ENCODE measurements at places on chromosomes 11 and 22.
A peak's percentile ranks its signal among the peaks of the same experiment; 100 is the strongest.

DNA sequence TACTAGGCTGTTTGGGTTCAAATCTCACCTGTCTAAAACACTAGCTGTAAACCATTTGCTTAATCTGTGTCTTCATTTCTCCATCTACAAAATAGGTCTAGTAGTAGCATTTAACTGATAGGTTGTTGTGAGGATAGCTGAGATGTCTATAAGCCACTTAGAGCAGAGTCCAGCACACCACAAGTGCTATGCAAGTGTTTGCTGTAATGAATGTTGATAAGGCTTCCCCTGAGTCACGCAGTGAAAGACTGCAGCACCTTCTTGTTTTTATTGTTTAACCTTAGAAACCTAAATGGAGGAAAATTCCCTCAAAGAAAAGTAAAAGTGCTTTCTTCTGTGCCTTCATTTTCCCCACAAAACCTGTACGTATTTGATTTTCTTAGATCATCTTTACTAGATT, 23.1 kb upstream of the LDHA start:
- no peak overlapping the region for H3K4me3 ChIP-seq
- no peaks in the 10 kb centered on the region for H3K4me1 ChIP-seq
- H3K27me3 ChIP-seq, result no peaks in the 10 kb centered on the region
- H3K36me3 ChIP-seq, result peaks cover 26% of the 10 kb centered on the region

DNA sequence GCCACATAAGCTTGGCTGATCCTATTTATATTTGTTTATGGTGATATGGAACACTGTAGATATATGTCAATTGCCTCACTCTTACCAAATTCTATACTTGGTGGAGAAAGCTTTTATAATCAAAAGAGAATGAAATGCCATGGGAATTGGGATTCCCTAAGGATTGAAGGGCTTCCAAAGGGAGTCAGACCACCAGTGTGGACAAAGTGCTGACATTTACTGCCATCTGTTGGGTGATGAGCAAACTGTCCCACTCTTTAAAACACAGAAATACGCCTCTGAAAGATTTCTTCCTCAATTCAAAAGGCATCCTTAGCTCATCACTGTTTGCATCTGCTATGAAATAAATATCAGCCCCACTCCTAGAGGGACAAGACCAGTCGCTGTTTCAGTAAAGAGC, 7.1 kb downstream of the SLC1A2 start:
- H3K4me1 ChIP-seq, result no peaks in the 10 kb centered on the region
- DNase-seq, result no peak

- H3K36me3 ChIP-seq, result no peaks in the 10 kb centered on the region
- no peaks in the 10 kb centered on the region for H3K4me1 ChIP-seq
- peak overlapping the region; percentile 71 for H3K4me3 ChIP-seq
- no peaks in the 10 kb centered on the region for H3K27me3 ChIP-seq
- no peak for DNase-seq
Observed at GRCh38 chr11:17014833-17015626, 816 bp upstream of the PLEKHA7 start.

GRCh38 chr11:18295316-18295715, 26.6 kb downstream of the HPS5 start:
- DNase-seq, result no peak
- H3K27me3 ChIP-seq, result no peaks in the 10 kb centered on the region
- peaks cover 99% of the 10 kb centered on the region for H3K36me3 ChIP-seq
- no peaks in the 10 kb centered on the region for H3K4me1 ChIP-seq

DNA sequence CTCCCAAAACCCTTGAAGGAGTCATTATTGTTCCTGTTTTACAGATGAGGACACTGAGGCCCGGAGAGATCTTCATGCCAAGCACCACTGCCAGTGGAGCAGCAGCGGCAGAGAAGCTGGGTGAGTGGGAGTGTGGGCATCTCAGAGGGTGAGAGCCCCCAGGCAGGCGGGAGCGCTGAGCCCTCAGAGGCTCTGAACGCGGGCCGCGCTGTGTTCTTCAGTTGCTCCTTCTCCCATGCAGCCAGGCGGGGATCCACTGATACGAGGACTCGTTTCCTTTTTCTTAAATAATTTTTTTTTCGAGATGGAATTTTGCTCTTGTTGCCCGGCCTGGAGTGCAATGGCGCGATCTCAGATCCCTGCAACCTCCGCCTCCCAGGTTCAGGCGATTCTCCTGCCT, 47.0 kb downstream of the TPBGL start:
- no peaks in the 10 kb centered on the region for H3K4me1 ChIP-seq
- no peak for DNase-seq
- peaks cover 74% of the 10 kb centered on the region for H3K36me3 ChIP-seq
- no peak overlapping the region for H3K4me3 ChIP-seq
- no peak overlapping the region for H3K27ac ChIP-seq
- no peaks in the 10 kb centered on the region for H3K27me3 ChIP-seq

- H3K27me3 ChIP-seq, result no peaks in the 10 kb centered on the region
- no peak overlapping the region for H3K4me3 ChIP-seq
- no peak overlapping the region for H3K27ac ChIP-seq
- no peak for DNase-seq
Observed at GRCh38 chr11:129273944-129274711, 82.0 kb upstream of the ARHGAP32 start.

GRCh38 chr22:43094085-43094484, 4.9 kb upstream of the TTLL1 start:
- H3K4me1 ChIP-seq, result peaks cover 9% of the 10 kb centered on the region
- H3K27ac ChIP-seq, result no peak overlapping the region
- H3K4me3 ChIP-seq, result no peak overlapping the region

- H3K27ac ChIP-seq, result no peak overlapping the region
- no peak overlapping the region for H3K4me3 ChIP-seq
- no peaks in the 10 kb centered on the region for H3K36me3 ChIP-seq
Observed at GRCh38 chr22:44692662-44693007, 9.4 kb upstream of the PRR5 start.

DNA sequence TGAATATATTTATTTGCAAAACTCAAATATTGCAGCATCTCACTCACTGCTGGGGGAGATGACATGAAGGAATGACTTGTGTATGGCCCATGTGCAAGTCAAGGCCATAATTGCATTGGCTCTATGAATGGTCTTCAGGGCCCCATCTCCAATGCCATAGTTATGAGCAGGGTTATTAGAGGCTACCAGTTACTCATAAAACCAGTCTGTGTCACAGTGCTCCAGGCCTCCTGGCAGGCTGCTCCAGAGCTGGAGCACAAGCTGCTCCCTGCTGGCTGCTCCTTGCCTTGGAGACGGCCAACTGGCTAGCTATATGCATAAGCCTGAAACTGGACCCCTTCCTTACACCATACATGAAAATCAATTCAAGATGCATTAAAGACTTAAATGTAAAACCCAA, 145.7 kb downstream of the TRPC6 start:
- no peaks in the 10 kb centered on the region for H3K27me3 ChIP-seq
- no peaks in the 10 kb centered on the region for H3K36me3 ChIP-seq
- H3K4me1 ChIP-seq, result no peaks in the 10 kb centered on the region
- DNase-seq, result no peak
- H3K27ac ChIP-seq, result no peak overlapping the region

- no peaks in the 10 kb centered on the region for H3K27me3 ChIP-seq
- no peaks in the 10 kb centered on the region for H3K36me3 ChIP-seq
- H3K4me3 ChIP-seq, result no peak overlapping the region
- no peaks in the 10 kb centered on the region for H3K4me1 ChIP-seq
Observed at GRCh38 chr11:127050186-127050585, 49.6 kb upstream of the KIRREL3 start.

- no peaks in the 10 kb centered on the region for H3K27me3 ChIP-seq
- H3K4me3 ChIP-seq, result no peak overlapping the region
- H3K36me3 ChIP-seq, result no peaks in the 10 kb centered on the region
- no peak for DNase-seq
- H3K27ac ChIP-seq, result no peak overlapping the region
Observed at GRCh38 chr22:39080052-39080762, 3.1 kb downstream of the APOBEC3G start.

GRCh38 chr11:133619397-133619796, 87.1 kb upstream of the OPCML start:
- H3K36me3 ChIP-seq, result no peaks in the 10 kb centered on the region
- H3K4me1 ChIP-seq, result no peaks in the 10 kb centered on the region
- no peaks in the 10 kb centered on the region for H3K27me3 ChIP-seq
- no peak for DNase-seq
- H3K4me3 ChIP-seq, result no peak overlapping the region

DNA sequence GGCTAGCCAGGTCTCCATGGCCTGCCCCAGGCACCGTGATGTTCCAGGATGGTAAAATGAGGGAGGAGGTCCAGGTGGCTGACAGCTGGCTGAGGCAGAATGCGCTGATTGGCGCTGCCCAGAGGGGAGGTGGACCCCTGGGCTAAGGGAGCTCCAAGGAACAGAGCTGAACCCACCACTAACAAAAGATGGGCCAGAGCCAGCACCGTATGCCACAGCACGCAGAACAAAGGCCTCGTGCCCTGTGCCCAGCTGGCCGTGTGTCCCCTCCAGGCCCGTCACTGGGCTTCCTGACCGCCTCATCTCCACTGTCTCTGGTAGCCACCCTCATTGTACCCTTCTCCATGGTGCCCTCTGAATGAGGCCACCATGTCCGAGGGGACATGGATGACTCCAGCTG, 19.6 kb upstream of the PRODH start:
- H3K4me1 ChIP-seq, result no peaks in the 10 kb centered on the region
- H3K4me3 ChIP-seq, result no peak overlapping the region
- H3K36me3 ChIP-seq, result no peaks in the 10 kb centered on the region
- peak; percentile 38 for DNase-seq

DNA sequence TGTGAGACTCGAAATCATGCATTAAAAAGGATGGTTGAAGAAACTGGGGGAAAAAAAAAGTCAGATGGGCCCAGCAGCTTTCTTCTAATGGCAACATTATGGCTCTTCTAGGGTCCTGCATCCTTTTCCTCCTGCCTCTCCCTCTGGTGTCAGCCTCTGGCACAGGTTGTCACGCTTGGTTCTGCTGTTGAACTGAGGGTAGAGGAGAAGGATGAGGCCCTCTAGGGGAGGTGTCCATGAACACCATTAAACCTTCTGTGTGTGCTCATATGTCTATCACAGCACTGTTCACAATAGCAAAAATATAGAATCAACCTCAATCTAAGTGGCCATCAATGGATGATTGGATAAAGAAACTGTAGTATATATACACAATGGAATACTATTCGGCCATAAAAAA, 36.0 kb downstream of the BUD13 start:
- no peaks in the 10 kb centered on the region for H3K4me1 ChIP-seq
- H3K27ac ChIP-seq, result no peak overlapping the region
- H3K27me3 ChIP-seq, result no peaks in the 10 kb centered on the region

DNA sequence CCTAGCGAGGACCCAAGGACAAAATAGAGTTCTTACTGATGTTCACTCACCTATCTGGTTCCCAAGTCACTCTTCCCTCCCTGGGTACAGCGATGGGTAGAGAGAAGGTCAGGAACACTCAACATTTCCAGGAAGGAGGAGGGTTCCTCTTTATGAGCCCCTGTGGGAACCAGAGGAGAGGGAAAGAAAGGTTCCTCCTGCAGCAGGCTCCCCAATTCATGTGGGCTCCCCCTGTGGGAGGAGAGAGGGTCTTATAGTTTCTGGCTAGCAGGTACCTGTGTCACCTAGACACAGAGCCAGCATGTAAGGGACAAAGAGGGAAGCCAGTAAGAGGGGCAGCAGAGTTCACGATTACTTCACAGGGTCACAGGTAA, 93.5 kb downstream of the DBX1 start:
- no peak overlapping the region for H3K4me3 ChIP-seq
- no peaks in the 10 kb centered on the region for H3K4me1 ChIP-seq
- no peak for DNase-seq

- H3K27ac ChIP-seq, result no peak overlapping the region
- no peaks in the 10 kb centered on the region for H3K27me3 ChIP-seq
- H3K36me3 ChIP-seq, result no peaks in the 10 kb centered on the region
Observed at GRCh38 chr11:1299621-1300020, 9.8 kb downstream of the TOLLIP start.

DNA sequence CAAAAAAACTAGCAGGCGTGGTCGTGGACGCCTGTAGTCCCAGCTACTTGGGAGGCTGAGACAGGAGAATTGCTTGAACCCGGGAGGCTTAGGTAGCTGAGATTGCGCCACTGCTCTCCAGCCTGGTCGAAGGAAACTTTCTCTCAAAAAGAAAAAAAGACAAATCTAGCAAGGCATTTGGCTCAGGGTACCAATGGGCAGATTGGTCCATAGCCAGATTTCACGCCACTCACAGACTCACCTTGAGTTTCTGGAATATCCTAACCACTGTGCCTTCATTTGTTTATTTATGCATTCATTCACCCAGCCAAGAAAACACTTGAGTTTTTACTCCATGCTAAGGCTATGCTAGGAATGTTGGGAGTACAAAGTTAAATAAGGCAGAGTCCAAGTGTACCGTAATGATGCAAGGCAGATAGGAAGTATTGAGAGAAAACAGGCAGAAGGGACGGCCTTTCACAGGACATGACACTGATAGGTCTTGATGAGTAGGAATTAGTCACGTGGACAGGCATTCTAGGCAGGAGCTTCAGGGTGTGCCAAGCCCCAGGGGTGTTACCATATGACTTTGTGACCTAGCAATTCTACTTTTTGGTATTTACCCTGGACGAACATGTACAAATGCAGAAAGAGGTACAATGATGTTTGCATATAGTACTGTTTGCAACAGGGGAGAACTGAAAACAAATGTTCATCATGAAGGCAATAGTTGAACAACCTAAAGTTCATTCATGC, 3.0 kb upstream of the PACSIN3 start:
- peak overlapping the region; percentile 99 for H3K27ac ChIP-seq
- no peaks in the 10 kb centered on the region for H3K36me3 ChIP-seq
- no peaks in the 10 kb centered on the region for H3K27me3 ChIP-seq
- H3K4me3 ChIP-seq, result no peak overlapping the region
